Activated T-helper 2 cell treated with anti-CD3 and anti-CD28 coated beads, Interferon-gamma antibody, Interleukin-2, Interleukin-4, amounts not matched to agents 10 μg/mL and 5 μg/mL and 100 μg/mL, durations not matched to agents 14 hours and 24 hours and 36 hours (primary cell): ENCODE measurements at places on chromosomes 7 and 10.

DNA sequence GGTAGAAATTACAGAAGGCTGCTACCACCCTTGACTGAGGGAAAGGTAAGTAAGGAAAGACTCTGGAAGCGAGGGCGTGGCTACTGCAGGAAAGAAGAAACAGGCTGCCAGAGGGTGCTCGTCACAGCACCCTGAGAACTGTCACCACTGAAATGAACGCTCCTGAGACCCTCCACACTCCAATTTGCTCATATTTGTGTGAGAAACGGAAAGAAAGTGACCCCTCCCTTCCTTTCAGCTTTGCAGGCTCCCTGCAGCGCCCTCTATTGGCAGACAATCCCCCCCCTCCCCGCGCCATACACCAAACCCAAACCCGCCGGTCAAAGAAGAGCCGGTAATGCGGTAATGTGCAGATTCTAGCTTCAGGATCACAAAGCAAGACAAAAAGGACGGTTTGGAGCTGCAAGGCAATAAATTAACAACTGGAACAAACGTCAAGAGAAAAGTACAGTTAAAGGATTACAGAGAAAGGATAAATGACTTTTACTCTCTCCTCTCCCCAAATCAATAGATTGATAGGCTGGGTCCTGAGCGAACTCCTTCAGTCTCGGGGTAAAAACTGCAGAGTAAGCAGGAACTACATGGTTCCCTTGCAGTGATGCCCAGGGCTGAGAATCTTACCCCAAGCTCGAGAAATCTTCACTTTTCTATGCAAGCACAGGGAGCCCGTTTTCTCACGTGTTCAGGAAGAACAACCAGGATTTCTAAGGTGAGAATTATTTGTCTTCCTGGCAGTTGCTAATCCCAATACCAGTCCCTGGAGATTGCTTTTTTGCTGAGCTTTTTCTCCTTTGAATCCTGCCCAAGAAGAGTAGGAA lies 47.6 kb downstream of the STEAP1B start:
- DNase-seq: peak; percentile 33

- DNase-seq: no peak
These were observed 13.4 kb downstream of the WDR86 start for GRCh38 chr7:151396328-151396970.

- peak; percentile 72 for DNase-seq
These were observed 17.3 kb upstream of the CSGALNACT2 start for GRCh38 chr10:43120929-43121314.

GRCh38 chr7:158728911-158729645 lies 24.5 kb upstream of the NCAPG2 start:
- DNase-seq: no peak

GRCh38 chr10:124717911-124718741 lies 26.1 kb downstream of the FAM53B start:
- DNase-seq: peak; percentile 64

DNA sequence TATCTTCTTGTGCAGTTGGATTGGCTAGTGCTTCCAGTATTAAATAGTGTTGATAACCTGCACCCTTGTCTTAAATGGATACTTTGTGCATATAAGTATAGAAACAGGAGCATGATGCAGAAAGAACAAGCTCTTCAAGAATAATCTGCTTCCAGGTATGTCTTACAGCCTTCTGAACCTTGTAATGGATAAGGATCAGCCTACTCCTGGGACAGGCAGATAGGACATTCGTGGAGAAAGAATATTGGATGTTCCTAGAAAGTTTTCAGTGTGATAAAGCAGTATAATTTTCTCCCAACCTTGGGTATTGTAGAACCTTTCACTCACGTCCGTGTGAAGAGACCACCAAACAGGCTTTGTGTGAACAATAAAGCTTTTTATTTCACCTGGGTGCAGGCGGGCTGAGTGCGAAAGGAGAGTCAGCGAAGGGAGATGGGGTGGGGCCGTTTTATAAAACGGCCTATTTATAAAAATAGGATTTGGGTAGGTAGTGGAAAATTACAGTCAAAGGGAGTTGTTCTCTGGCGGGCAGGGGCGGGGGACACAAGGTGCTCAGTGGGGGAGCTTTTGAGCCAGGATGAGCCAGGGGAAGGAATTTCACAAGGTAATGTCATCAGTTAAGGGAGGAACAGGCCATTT lies 27.2 kb downstream of the C1GALT1 start:
- DNase-seq: no peak

DNA sequence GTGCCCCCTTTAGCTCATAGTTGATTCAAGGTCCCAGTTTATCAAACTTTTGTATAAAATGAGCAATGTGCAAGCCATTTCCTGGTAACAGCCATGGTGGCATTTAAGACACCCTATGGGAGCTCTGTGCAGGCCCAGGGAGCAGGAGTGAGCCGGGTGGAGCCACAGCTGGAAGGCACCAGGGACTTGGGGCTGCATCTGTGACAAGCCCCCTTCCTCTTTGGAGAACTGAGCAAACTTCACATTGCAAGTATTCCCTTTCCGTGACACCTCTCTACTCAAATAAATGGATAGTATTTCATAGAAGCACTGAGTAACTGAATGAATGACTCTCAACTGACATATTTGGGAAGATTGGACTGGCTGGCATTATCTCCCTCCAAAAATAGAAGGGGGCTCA lies 558.7 kb upstream of the FOXK1 start:
- no peak for DNase-seq

DNA sequence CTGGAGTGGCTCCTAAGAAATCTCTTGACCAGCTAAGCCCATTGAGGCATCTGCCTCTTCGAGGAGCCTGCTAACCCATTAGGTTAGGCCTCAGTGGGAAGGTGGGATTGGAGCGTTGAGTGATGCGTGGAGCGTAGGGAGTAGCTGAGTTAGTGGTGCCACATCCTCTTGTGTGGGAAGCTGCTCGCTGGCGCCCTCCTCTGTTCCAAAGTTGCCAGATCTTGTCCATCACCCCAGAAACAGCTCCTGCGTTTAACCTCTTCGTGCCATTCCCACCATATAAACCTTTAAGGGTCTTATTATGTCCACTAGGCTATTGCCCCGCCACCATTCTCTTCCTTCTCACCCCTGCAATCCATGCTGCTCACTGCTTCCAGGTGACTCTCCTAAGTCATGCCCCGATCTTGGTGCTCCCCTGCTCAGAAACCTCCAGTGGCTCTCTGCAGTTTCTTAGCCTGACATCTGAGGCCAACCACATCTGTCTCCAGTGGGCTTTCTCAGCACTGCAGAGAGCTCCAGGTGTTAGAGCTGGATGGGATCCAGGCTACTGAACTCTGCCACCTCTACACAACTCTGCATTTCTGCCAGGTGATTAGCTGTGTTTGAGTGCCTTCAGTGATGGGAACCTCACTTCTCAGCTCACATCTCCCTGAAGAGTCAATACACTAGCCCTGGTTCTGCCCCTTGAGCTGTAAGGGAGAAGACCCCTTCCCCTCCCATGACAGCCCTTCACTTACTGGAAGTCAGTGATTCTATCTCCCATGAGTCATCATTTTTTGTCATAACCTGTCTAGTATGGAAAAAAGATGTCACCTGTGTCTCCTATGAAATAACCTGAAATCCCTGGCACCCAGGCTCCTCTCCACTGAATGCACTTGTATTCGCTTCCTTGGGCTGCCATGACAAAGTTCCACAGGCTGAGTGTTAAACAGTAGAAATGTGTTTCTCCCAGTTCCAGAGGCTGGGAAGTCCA lies 65.0 kb upstream of the FGFR2 start:
- no peak for DNase-seq

DNA sequence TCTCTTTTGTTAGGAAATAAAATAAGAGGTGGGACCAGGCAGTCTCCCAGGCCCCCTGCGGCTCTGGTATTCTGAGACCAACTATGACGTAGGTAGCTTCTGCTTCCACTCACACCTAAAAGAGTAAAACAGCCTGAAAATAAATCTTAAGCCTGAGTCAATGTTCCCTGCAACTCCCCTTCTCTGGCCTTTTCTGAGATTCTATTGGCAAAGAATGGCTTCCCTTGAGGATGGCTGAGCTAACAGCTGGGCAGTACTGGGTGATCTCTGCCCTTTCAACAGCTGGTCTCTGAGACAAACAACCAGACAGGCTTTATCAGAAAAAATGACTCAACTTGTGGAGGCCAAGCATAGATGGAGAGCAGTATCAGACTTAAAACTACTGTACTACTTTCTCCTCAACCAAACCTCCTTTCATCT lies 58.7 kb downstream of the CREB3L2 start:
- no peak for DNase-seq

- no peak for DNase-seq
These were observed 24.6 kb downstream of the JAZF1 start for GRCh38 chr7:28155964-28156363.

GRCh38 chr10:132193907-132194552 lies 7.3 kb downstream of the DPYSL4 start:
- DNase-seq: peak; percentile 26

GRCh38 chr10:106224676-106225075 lies 939.8 kb downstream of the SORCS1 start:
- no peak for DNase-seq

GRCh38 chr10:132510174-132510611 lies 27.4 kb upstream of the INPP5A start:
- no peak for DNase-seq

GRCh38 chr7:105268056-105268455 lies 120.7 kb downstream of the SRPK2 start:
- DNase-seq: no peak

DNA sequence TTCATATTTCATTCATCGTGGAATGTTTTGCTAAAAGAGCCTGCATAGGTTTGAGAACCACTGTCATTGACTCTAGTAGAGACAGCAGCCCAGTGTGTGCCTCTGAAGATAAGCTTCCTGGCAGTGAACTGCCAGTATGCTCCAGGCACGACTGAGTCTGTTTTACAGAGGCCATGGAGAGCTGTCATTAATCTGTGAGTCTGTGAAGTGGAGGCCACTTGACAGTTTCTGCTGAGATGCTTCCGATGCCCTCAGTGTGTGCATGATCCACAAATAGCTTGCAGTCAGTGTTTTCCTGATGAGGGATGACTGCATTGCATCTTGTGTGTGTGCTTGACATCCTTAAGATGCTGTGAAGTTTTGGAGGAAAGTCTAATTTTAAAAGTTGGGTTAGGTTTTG lies 162.2 kb downstream of the PFKFB3 start:
- no peak for DNase-seq

GRCh38 chr10:101903827-101904550 lies 60.4 kb upstream of the KCNIP2 start:
- DNase-seq: no peak

DNA sequence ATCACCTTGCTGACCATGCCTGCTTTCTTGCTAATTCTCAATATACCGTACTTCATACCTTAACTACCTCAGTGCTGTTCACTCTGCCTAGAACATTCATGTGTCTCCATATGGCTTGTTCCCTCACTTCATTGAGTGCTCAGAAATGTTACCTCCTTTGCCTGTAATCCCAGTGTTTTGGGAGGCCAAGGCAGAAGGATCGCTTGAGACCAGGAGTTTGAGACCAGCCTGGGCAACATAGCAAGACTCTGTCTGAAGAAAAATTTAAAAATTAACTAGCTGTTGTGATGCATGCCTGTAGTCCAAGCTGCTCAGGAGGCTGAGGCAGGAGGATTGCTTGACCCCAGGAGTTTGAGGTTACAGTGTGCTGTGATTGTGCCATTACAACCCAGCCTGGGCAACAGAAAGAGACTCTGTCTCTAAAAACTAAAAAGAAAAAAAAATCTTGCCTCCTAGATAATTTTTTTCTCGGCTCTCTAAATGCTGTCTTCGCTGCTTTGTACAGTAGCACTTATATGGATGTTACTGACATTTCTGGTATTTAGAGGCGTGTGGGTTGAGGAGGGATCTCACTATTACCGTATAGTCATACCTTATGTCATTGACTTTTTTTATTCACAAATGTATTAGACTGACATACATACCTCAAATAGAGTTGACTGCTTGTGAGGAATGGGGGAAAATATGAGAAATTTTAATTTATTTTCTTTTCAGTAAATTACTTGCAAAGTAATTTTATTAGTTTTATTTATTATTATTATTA lies 63.7 kb downstream of the LCOR start:
- no peak for DNase-seq

- no peak for DNase-seq
These were observed 16.3 kb upstream of the SAR1A start for GRCh38 chr10:70186571-70186970.

- no peak for DNase-seq
These were observed 44.9 kb downstream of the POLR1F start for GRCh38 chr7:19663816-19664462.

DNA sequence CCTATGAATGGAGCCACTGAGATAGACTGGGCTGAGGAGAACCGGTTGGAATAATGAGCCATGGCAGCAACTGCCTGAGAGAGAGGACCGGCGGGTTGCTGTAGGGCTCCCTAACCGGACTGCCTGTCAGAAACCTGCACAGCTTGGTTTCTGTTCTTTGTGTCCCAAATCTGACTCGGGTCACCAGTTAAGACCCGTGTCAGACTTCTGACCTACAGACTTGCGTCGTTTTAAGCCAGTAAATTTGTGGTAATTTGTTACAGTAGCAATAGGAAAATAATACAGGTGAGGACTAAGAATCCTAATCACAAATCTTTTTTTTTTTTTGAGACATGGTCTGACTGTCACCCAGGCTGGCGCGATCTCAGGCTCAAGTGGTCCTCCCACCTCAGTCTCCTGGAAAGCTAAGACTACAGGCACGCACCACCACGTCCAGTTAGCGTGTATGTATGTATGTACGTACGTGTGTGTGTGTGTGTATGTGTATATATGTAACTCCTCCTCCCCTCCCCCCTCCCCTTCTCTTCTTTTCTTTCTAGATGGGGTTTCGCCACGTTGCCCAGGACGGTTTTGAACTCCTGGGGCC lies 672 bp upstream of the DDX56 start:
- DNase-seq: no peak

- DNase-seq: no peak
These were observed 2.7 kb downstream of the SEMA3A start for GRCh38 chr7:84191842-84192241.

GRCh38 chr7:141014125-141014523 lies 628 bp downstream of the MRPS33 start:
- no peak for DNase-seq

- no peak for DNase-seq
These were observed 134.1 kb downstream of the ADCYAP1R1 start for GRCh38 chr7:31186202-31186601.

GRCh38 chr7:36155811-36156361 lies 2.8 kb downstream of the EEPD1 start:
- no peak for DNase-seq

DNA sequence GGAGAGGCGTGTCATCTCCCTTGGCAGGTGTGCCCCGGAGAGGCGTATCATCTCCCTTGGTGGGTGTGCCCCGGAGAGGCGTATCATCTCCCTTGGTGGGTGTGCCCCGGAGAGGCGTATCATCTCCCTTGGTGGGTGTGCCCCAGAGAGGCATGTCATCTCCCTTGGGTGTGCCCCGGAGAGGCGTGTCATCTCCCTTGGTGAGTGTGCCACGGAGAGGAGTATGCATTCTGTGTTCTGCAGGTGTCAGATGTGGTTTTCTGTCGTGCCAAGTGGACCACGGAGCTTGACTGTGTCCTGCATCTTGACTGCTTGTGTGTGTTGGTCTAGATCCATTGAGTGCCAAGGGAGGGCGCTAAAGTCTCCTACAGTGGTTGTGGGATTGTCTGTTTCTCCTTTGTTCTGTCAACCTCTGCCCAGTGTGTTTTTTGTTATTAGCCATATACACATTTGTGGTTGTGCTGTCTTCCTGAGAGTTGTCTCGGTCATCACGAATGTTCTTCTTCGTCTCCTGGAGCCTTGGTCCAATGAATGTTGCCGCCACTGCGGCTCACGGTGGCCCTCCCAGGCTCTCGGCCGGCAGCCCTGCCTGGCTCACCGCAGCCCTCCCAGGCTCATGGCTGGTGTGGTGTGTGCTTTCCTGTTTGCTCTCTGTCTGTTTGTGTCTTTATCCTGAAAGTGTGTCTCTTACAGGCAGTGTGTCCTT lies 96.8 kb downstream of the INPP5A start:
- DNase-seq: no peak
